ENCODE measurements at places on chromosomes 5 and 9. TPM values are rescaled to one million over a fixed set of nuclear protein-coding genes. Genes with fewer than 3 reads are reported as not detected.

- DNase-seq = no peak
Measured at GRCh38 chr5:55645304-55645703, 66.8 kb downstream of the SLC38A9 start.

DNA sequence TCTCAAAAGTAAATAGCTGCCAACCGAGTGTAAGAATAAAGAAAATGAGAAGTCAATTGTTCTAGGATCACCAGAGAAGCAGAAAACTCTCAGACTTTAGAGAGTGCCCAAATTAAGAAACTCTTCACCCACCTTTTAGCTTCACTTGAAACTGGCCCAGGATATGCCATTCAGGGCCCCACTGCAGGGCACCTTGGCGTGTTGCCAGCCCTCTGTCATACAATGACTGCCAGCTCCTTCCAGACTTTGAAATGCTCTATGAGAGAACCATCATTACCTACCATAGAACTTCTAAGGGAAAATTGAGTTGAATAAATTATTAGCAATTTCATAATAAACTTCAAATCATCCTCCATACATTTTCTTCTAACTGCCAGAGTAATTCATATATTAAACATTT lies 240.5 kb downstream of the CETN3 start:
- no peak for DNase-seq

GRCh38 chr9:136564379-136564988 lies 18.6 kb upstream of the NOTCH1 start:
- DNase-seq = no peak

- no peak for DNase-seq
Measured at GRCh38 chr5:86526811-86527348, 90.9 kb upstream of the COX7C start.

DNA sequence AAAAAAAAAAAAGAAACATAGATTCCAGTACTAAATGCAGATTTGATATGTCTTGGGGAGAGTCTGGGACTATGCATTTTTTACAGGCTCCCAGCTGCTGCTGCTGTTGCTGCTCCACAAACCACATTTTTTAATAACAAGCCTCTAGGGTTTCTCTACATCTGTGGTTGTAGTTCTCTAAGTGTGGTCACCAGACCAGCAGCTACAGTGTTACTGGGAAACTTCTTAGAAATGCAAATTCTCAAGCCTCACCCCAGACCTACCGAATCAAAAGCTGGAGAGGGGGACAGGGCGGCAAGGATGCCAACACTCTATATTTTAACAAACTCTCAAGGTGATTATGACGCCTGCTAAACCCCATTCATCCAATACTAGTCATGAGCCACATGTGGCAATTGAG lies 293.4 kb upstream of the PTGER4 start:
- DNase-seq = no peak

- DNase-seq = no peak
Measured at GRCh38 chr5:82163452-82164175, 114.5 kb downstream of the RPS23 start.

DNA sequence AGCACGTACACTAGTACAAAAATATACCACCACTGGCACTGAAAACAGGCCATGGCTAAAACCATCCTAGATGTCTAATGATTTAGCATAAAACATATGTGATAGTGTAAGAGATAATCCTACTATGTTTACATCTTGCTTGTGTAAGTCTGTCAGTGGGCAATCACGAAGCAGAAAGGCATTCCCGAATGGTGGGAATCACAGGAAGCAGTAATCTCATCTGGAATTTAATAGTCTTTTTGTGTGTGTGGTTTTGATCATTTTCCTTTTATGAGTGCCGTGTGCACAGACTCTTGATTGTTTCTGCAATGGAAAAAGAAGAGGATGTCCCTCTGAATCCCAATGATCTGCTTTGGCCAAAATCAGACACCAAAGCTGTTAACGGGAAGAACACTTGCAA lies 200.5 kb downstream of the EBF1 start:
- no peak for DNase-seq

GRCh38 chr9:123063177-123063598 lies 29.7 kb downstream of the GPR21 start:
- no peak for DNase-seq

GRCh38 chr5:74055486-74056106 lies 429.6 kb downstream of the ARHGEF28 start:
- no peak for DNase-seq

DNA sequence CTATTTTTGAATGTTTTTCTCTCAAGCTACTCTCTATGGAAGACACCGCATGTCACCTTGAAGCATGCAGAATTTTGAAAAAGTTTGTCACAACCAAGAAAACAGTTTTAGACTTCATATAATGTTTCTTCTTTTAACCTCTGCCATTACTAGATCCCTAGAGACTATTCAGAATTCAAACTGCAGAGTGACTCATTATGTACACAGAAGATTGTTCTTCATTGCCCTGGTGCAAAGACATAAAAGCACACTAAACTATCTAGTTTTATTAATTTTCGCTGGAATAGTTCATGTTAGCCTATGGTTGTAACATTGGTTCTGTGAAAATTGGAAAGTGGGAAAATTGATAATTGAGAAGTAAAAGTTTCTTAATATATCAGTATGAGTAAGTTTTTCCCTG lies 18.4 kb downstream of the F2RL2 start:
- DNase-seq = no peak

DNA sequence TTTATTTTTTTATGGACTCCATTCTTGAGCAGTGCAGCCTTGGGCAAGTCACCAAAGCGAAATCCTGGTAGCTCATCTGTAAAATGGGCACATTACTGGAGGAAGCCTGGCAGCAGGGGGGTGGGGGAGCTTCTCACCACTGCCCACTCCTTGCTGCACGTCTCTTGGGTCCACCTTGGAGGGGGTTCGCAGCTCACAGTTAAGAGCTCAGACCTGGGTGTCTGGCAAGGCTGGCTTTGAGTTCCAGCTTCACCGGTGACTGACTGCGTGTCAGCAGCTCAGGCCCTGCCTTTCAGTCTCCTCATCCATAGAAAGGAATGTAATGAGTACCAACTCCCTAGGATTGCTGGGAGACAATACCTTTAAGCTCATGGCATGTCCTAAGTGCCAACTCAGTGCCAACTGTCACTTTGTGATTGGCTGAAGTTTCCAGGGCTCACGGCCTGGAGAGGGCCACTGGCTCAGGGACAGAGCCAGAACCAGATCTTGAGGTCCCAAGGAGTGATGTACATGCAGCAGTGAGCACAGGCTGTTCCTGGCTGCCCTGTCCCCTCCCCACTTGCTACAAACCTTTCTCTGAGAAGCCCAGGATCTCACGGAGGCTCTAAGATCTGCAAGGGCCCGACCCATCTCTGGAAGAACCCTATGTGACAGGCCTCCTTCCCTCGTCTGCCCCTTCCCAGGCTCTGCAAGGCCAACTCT lies 72.9 kb downstream of the C9orf50 start:
- DNase-seq = peak; percentile 30

DNA sequence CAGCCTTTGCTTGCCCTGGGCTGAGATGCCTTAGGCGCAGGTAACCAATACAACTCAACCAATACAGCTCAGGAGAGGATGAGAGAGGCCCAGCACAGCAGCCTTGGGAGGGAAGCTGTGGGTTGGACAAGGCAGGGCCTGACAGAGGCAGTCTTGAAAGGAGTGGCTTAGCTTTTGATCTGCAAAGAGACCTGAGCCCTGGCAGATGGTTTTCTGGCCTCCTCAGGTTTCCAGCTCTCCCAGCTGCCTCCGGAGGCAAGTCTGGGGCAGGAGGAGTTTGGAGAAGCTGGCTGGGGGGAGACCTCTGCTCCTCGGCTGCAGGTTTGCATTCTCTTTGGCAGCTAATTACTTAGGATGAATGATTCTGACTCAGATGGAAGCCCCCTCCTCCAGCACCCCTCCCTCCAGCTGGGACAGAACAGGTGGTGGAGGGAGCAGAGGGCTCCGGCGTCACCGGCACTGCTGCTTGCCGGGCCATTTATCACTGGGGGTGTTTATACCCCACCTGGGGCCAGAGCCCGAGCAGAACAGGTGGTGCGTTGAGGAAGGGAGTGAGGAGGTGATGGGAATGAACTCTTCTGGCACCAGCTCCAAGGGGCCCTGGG lies 50.8 kb downstream of the TSPAN17 start:
- no peak for DNase-seq

- DNase-seq = no peak
Measured at GRCh38 chr9:70492319-70492777, 77.9 kb upstream of the KLF9 start.

DNA sequence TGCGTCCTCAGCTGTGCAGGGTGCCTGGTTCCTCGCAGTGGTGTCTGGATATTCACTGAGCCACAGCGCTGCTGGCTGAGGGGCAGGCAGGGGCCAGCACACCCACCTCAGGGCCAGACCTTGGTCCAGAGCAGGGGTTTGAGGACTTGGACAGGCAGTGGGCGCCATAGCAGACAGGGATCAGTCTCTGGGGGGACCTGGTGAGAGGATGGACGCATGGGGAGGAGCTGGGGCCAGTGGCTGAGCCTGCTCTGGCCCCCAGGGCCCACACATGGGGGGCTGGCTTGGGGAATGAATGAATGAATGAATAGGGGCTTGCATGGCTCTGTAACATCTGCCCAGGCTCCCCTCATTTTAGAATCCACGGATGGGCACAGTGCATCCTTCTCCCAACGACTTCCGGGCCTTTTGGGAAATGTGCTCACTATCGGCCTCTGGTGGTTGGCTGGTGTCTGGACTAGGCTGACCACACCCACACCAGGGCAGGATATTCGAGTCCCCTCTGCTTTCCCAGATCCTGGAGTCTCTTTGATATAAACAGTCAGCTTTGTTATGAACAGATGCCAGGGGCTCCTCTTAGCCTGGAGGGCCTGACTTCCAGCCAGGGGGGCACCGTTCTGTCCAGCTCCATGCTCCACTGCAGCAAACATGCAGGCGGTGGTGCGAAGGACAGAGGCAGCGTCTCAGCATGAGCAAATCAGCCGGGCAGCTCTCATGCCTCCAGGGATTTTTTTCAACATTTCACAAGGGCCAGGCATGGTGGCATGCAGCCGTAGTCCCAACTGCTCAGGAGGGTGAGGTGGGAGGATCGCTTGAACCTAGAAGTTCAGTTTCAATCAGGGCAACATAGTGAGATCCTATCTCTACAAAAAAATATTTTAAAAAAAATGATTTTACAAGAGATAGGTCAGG lies 62.6 kb downstream of the NEK6 start:
- peak; percentile 80 for DNase-seq

DNA sequence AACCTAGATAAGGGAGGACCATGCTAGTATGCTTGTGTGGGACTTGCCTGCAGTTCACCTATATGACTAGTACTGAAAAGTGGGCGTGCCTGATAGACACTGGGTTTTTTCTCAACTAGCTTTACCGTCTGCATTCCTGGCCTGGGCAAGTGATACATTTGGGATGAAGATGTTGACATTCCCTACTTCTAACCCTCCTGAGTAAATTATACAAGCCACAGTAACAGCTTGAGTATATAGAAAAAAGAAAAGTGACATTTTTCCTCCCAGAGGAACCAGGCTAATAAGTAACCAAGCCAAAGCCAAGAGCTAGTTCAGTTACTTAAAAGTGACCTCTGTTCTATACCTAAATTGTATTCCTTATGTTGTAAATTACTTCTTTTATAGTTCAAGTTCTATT lies 153.8 kb upstream of the CYLC2 start:
- DNase-seq = peak; percentile 86

- no peak for DNase-seq
Measured at GRCh38 chr5:61731267-61731945, 399.3 kb downstream of the ZSWIM6 start.

GRCh38 chr5:127451096-127451495 lies 66.3 kb upstream of the PRRC1 start:
- no peak for DNase-seq

DNA sequence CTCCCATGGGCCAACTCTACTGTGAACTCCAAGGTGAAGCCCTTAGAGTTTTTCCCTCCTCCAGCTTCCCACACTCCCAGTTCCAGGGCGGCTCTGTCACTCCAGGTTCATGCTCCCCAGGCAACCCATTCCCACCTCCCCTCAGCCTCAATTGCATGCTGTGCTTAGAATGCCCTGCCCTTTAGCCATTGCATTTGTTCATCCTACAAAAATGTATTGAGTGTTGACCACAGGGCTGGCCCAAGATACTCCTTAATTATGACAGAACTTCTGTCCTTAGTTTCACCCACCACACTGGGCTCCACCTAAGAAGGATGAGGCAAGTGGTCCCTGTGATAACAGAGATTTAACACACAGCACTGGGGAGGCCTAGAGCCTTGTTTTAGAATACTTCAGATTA lies 236.1 kb downstream of the ADAMTSL1 start:
- DNase-seq = no peak

DNA sequence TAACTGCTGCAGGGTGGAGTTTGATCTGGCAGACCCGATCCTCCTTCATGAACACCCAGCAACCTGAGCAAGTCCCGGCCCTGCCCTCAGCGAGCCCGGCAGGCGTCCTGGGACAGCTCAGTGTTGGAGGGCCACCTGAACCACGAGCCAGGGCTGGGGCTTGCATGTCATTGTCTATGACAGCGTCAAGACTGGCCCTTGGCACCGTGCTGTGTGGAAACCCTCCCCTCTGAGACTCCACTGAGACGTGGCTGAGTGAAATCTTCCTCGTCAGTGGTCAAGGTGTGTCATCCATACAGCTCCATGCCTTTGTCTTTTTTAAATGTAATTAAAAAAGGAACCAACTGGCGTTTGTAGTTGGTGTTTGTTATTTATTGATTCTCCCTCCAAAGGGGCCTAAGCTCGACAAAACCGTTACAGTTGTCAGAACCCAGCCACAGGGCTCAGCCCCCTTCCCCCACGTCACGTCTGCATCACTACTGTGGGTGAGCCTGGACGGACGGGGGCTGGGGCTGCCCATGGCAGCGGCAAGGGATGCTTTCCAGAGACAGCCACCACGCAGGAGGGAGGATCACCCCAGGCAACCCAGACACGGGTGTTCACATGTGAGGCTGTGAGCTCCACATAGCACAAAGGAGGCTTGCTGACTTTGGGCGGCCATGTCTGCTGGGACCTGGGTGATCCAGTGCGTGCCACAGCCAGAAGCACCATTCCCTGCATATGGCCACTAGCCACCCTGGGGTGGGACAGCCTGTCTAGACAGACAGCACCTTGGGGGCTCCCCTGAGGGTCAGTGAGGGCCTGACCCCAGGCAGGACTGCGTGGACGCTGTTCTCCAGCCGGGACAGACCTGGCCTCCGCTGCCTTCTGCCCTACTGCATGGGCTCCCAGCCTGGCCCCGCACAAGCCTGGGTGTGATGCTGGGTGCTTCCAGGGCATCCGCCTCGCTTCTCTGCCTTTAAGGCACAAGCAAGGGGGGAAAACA lies 7.3 kb downstream of the UCK1 start:
- no peak for DNase-seq

- DNase-seq = no peak
Measured at GRCh38 chr5:28301712-28302111, 1263.3 kb upstream of the CDH9 start.

The AHRR gene
- 1.1 TPM for total RNA-seq

The DDX46 gene
- 96.1 TPM for total RNA-seq

The PCDHA11 gene
- not detected for total RNA-seq

The MAMDC2 gene
- not detected for total RNA-seq

The PITX1 gene
- total RNA-seq = 117 TPM

The CCNO gene
- 3.9 TPM for total RNA-seq

The FYB1 gene
- total RNA-seq = 1.3 TPM

The TAF1L gene
- total RNA-seq = not detected

The SLC36A2 gene
- total RNA-seq = not detected

The GPRIN1 gene
- 3.9 TPM for total RNA-seq

The SH3RF2 gene
- 49.4 TPM for total RNA-seq

All from Caco-2 (cell line).